Left lung (tissue), 14 donors: ENCODE measurements at places on chromosomes 1 and 21. TPM values are rescaled to one million over a fixed set of nuclear protein-coding genes. Genes with fewer than 3 reads are reported as not detected.

DNA sequence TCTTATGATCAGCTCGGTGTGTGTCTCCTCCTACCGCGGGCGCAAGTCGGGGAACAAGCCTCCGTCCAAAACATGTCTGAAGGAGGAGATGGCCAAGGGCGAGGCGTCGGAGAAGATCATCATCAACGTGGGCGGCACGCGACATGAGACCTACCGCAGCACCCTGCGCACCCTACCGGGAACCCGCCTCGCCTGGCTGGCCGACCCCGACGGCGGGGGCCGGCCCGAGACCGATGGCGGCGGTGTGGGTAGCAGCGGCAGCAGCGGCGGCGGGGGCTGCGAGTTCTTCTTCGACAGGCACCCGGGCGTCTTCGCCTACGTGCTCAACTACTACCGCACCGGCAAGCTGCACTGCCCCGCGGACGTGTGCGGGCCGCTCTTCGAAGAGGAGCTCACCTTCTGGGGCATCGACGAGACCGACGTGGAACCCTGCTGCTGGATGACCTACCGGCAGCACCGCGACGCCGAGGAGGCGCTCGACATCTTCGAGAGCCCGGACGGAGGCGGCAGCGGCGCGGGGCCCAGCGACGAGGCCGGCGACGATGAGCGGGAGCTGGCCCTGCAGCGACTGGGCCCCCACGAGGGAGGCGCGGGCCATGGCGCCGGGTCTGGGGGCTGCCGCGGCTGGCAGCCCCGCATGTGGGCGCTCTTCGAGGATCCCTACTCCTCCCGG lies 1.5 kb downstream of the KCNC4 start:
- no peak for DNase-seq

The RAD54L gene
- polyA plus RNA-seq = 14.1 TPM

The UMODL1 gene
- 0.14 TPM for polyA plus RNA-seq

DNA sequence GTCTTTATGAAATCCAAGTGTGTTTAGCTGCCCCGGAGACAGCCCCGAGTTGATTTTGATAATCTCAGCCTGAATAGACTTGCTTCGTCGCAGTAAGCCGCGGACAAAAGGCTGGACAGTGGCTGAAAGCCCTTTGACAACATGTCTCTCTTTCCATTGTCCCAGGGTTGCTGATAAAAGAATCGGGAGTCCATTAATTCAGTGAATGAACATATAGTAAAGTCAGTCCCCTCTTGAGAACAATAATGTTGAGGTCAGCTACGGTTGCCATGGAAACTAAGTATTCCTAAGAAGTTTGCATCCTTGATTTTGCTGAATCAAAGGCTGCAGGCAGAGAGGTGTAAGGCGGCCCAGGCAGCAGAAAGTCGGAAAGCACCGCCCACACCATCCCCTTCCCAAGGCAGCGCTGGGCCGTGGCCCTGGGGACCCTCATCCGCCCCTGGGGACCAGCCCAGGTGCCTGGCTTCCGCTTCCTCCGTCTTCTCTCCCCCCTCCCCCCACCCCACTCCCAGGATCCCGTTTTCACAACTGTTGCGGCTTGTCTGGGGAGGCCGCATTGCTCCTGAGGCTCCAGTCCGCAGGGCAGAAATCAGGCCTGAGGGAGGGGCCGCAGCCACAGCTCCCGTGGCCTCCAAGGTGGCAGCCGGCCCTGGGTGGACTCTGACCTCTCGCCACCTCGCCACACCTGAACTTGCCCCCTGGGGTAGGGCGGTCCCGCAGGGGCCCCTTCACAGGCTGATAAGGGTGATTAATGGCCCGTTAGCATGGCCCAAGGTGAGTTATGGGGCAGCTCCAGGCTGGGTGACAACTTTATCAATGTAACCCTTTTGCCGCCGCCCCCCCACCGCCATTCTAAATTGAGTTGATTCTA lies 180.9 kb downstream of the PRDM16 start:
- DNase-seq = no peak

The RPTN gene
- not detected for polyA plus RNA-seq
